ENCODE measurements at places on chromosomes 5 and 9.

DNA sequence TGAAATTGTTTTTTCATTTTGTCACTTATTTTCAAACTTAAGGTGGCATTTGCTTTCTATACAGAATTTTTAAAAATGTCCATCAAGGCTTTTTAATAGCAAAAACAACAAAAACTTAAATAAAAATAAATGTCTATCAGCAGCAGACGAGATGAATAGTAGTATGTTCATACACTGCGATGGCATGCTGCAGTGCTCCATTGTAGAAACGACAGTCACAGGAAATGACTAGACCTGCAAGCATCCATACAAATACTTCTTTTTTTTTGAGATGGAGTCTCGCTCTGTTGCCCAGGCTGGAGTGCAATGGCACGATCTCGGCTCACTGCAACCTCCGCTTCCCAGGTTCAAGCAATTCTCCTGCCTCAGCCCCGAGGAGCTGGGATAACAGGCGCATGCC is 41.4 kb downstream of the COL23A1 start:
- DNase-seq = no peak

GRCh38 chr9:107335331-107335730 is 52.3 kb downstream of the RAD23B start:
- DNase-seq = no peak

- no peak for DNase-seq
Observed at GRCh38 chr5:102114525-102115069, 181.5 kb downstream of the SLCO4C1 start.

DNA sequence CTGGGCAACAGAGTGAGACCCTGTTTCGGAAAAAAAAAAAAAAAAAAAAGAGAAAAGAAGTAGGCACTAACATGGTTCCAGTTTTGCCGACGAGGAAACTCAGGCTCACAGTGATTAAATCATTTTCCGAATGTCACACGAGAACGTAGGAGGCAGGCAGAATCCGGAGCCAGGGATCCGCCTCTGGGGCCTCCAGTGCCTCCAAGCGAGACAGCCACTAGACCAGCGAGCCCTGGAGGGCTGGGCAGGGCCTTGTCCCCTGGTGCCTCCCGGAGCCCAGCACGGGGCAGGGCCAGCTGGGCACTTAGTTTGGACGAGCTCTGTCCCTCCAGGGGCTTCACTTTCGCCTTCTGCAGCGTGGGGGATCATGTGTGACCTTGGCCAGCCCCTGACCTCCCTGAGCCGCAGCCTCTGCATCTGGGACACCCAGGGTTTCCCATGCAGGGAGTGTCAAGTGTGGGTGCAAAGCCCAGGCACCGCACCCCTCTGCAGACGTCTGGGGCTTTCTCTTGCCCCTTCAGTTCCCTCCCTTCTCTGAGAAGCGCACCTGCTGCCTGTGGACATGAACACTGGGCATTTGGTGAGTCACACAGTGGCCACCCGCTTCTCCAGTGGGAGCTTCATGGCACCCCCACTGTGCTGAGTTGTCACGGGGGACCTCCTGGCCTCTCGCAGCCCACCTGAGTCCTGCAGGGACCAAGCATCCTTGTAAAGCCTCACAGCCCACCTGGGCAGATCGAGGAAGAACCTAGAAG is 80.3 kb downstream of the RXRA start:
- DNase-seq = no peak

GRCh38 chr9:119372951-119373350 is 3.7 kb upstream of the BRINP1 start:
- DNase-seq = no peak

GRCh38 chr5:38451074-38451725 is 105.2 kb downstream of the LIFR start:
- no peak for DNase-seq

DNA sequence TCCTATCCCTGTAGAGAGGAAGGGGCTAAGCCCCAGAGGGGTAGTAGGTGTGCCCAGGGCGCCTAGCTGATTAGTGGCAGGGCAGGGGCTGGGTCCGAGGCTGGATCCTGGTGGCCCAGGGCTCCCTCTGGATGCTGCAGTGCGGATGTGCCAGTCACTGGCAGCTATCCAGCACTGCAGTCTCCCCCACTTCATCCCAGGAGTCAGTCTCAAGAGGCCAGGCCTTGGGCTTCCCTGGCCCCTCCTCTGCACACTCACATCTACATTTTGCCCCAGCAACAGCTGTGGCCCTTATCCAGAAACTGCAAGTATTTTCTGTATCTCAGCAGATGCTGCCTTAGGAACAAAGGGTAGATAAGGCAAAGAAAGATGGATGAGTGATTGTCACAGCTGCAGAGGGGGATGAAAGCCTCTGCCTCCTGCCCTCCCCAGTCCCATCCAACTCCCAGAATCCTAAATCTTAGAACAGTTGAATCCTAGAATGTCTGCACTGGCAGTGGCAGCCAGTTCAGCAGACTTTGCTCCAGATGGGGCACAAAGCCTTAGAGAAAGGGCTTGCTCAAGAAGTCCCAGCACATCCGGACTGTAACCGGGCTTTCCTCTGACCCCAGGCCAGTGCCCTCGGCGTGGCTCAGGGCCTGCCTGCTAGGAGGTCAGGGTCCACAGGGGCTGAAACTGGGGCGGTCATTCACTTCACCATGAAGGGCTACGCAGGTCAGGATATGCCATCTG is 1.6 kb downstream of the ANXA6 start:
- DNase-seq = no peak

DNA sequence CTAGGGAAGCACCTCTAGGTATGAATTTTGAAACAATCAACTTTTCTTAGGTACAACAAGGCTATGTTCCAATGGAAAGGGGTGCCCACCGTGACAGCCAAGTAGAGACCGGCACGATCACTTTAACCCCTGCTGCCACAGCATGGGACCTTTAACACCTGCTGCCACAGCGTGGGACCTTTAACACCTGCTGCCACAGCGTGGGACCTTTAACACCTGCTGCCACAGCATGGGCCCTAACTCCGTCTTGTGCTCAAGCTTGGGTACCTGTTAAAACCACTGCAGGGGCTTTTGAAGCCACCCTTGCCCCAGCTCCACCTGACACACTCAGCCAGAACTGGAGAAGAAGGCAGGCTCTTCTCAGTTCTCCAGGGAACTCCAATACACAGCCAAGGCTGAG is 18.2 kb upstream of the MXD3 start:
- DNase-seq = no peak

GRCh38 chr9:115650768-115651167 is 502.8 kb upstream of the PAPPA start:
- DNase-seq = no peak

DNA sequence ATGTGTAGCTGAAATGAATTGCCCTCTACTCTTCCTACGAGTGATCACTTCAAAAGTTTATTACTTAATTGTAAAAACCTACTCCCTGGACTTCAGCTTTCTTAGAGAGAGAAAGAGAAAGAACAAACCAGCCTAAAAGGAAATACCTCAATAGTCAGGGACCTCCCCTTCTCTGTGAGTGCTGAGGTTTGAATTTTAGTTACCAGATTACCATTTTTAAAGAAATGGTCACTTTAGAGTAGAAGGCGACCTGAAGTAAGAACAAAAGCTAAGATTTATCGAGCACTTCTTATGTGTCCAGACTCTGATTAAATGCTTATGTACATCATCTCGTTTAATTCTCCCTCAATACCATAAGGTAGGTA is 11.3 kb downstream of the RAPGEF1 start:
- DNase-seq = no peak

- no peak for DNase-seq
Observed at GRCh38 chr5:93995126-93995621, 253.8 kb upstream of the POU5F2 start.

- no peak for DNase-seq
Observed at GRCh38 chr5:9059920-9060691, 485.8 kb downstream of the SEMA5A start.

- no peak for DNase-seq
Observed at GRCh38 chr9:79555474-79556089, 16.2 kb upstream of the TLE4 start.

- DNase-seq = no peak
Observed at GRCh38 chr5:124240732-124241131, 505.7 kb downstream of the ZNF608 start.

- no peak for DNase-seq
Observed at GRCh38 chr5:171848006-171848405, 62.4 kb downstream of the SMIM23 start.

- DNase-seq = no peak
Observed at GRCh38 chr5:145787507-145787906, 47.6 kb downstream of the PRELID2 start.

DNA sequence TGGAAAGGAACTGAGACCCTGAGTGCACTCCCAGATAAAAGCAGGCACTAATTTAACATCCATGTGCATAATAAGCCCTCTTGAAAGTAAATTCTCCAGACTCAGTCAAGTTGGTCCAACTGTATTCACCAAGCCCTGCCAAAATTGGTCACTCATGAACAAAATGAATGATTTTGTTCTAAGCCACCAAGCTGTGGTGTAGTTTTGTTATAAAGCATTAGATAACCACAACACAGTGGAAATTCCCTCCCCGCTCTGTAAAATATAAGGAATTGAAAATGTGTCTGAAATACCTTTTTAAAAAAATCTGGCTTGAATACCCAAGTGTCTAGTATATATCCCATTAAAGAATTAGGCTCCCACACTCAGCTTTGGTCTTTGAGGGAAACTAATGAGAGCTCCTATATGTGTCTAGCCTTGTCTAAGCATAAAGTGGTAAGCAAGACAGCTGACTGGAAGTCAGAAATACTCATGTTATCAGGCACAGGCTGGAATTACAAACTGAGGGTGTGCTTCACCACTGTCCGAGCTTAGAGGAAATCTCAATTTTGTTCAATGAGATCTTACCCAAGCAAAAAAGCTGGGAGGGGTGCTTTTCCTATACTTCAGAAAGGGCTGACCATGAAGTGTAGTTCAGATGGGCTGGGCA is 33.2 kb downstream of the IDNK start:
- DNase-seq = no peak

DNA sequence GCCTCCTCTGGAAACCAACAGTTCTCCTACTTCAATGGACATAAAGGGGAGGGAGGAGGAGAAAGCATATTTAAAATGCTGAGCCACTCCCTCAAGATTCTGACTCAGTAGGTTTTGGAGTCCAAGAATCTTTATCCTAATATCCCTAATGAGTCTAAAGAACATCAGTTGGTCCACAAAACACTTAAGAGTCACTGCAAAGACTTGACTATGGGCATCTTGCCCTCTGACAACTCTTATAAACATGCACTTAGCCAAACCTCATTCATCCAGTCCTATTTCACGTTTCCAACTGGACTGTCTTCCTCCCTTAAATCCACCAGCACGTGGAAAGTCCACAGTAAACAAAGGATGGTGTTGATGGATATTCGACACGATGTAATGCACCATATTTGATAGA is 172.5 kb downstream of the FAM114A2 start:
- DNase-seq = no peak

- no peak for DNase-seq
Observed at GRCh38 chr9:7245976-7246580, 488.3 kb downstream of the KDM4C start.

- no peak for DNase-seq
Observed at GRCh38 chr9:34653151-34654072, 1.4 kb downstream of the IL11RA start.

DNA sequence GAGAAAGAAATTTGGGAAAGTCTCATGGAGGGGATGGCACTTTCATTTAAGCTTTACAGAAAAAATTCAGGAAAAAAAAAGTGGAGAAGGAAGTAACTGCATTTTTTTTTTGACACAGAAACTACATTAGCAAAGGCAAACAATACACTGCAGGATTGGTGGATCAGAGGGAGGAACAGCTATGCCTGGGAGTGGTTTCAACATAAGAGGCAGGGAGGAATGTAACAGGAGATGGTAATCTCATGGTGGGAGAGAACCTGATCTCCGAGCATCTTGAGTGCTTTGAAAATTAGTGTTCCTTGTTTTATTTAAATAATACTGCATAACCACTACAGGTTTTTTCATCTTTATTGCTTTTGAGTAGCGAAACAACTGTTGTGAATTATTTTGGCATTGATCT is 249.4 kb downstream of the FAM170A start:
- DNase-seq = no peak

GRCh38 chr5:142746532-142747433 is 23.4 kb upstream of the ARHGAP26 start:
- no peak for DNase-seq

DNA sequence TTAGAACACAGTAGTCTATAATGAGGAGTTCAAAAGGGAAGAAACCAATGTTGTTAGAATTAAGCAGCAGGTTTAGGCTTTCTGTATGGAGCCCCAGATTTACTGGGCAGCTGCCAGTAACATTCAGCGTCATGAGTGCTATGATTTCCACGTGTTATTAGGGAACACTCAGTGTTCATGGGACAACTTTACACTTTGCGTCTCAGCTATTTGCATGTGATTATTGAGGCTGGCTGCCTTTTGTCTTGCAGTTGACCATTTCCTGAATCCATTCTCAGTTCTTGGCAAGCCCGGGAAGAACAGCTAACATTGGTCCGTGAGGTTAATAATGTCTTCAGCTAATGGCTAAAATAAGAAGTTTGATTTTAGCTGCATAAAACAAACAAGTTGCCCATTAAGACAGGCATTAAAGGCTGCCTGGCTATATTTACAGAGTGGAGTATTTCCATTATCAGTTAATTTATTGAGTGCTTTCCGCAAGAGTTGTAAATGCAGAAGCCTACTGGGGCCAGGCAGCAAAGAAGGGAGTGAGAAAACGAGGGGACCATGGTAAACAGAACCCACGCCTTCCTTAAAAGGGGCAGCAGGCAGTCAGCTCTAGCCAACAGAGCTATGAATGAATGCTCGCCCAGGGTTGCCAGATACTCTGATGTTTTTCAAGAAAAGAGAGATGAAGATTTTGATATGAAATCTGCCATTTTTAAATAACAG is 120.9 kb downstream of the PIP5K1B start:
- DNase-seq = no peak

- no peak for DNase-seq
Observed at GRCh38 chr9:36433386-36433785, 33.3 kb upstream of the RNF38 start.

DNA sequence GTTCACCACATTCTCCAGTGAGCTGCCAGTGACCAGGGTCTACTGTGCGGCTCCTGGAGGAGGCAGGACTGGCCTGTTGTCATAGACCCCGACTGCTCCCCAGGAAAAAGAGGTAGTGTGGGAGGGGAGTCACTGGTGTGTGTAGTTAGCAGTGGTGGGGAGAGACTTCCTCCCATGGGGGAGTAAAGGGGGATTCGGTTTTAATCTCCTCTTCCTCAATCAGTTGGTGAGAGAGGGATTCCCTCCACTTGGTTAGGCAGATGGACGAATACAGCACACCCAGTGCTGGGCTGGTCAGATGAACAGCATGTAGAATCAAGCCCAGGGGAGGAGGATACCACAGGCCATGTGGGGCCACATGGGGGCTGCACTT is 207.6 kb upstream of the S1PR3 start:
- no peak for DNase-seq

DNA sequence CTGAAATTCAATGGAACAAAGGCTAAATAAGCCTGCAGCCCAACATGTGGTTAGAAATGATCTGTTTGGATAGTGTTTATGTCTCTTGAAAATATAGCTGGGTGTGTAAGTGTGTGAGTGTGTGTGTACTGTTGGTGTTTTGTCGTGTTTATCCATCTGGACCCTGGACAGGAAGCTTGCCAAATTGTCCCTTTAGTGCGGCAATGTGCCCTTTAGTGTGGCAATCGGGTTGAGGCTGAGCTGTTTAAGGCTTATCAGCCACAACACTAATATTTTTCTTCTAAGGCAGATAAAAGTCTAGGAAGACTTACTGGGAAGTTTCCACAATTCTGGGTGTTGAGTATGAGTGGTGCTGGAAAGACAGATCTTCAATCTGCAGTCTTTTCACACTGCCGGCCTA is 180.2 kb downstream of the YTHDC2 start:
- no peak for DNase-seq

All from activated CD4-positive, alpha-beta T cell treated with anti-CD3 and anti-CD28 coated beads for 1 hour (primary cell).